ENCODE measurements at places on chromosomes 12 and 14.

- DNase-seq, result no peak
Observed at GRCh38 chr14:89443042-89443629, 26.1 kb upstream of the FOXN3 start.

- DNase-seq, result no peak
Observed at GRCh38 chr12:76006028-76006925, 25.3 kb downstream of the PHLDA1 start.

DNA sequence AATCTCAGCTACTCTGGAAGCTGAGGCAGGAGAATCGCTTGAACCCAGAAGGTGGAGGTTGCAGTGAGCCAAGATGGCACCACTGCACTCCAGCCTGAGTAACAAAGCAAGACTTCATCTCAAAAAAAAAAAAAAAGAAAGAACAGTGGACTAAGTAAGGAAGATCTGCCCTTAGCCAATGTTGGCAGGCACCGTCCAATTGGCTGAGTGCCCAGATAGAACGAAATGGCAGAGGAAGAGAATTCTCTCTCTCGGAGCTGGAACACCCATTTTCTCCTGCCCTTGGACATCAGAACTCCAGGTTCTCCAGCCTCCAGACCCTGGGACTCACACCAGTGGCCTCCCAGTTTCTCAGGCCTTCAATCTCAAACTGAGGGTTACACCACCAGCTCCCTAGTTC, 49.9 kb downstream of the ESR2 start:
- DNase-seq, result no peak

DNA sequence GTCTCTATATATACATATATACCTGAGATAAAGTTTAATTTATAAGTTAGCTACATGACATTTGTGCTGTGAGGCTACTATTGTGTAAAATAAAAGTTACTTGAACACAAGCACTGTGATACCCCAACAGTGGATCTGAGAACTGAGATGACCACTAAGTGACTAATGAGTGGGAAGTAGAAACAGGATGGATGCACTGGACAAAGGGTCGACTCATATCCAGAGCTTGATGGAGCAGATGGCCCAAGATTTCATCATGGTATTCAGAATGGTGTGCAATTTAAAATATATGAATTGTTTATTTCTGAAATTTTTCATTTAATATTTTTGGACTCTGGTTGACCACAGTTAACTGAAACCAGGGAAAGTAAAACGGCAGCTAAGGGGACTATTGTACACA, 908.6 kb upstream of the MDGA2 start:
- no peak for DNase-seq

DNA sequence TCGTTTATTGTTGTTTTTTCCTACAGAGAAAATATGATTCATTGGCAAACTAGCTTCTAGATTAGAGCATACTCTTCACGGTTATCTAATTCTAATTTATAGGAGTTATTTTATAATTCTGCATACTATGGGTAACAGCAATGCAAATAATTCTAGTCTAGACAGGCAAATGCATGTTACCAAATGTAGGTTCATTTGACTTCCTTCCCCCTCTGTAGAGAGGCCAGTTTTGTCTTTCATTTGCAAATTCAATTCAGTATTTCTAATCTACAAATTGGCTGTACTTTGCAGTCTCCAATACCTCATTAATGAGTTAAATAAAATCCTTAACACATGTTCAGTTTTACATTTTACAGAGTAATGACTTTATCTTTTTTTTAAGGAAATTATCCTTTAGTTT, 4.2 kb downstream of the LGMN start:
- no peak for DNase-seq

DNA sequence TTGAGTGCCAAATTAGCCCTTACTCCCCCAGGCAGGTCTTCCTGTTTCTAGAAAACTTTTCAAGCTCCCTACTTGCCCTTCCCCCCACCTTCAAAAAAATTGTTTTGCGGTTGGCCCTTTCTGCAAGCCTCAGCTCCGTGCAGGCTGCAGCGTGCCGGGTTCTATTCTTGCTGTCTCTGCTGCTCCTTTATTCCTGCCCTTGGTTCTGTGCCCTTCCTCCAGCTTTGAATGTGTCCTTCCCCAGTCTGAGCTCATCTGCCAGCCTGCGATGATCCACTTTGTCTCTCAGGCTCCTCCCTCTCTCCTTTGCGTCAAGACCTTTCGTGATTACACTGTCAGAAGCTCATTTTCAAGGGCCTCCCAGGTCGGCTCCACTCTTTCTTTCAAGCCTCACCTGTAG, 98.6 kb downstream of the IRF2BPL start:
- peak; percentile 74 for DNase-seq

DNA sequence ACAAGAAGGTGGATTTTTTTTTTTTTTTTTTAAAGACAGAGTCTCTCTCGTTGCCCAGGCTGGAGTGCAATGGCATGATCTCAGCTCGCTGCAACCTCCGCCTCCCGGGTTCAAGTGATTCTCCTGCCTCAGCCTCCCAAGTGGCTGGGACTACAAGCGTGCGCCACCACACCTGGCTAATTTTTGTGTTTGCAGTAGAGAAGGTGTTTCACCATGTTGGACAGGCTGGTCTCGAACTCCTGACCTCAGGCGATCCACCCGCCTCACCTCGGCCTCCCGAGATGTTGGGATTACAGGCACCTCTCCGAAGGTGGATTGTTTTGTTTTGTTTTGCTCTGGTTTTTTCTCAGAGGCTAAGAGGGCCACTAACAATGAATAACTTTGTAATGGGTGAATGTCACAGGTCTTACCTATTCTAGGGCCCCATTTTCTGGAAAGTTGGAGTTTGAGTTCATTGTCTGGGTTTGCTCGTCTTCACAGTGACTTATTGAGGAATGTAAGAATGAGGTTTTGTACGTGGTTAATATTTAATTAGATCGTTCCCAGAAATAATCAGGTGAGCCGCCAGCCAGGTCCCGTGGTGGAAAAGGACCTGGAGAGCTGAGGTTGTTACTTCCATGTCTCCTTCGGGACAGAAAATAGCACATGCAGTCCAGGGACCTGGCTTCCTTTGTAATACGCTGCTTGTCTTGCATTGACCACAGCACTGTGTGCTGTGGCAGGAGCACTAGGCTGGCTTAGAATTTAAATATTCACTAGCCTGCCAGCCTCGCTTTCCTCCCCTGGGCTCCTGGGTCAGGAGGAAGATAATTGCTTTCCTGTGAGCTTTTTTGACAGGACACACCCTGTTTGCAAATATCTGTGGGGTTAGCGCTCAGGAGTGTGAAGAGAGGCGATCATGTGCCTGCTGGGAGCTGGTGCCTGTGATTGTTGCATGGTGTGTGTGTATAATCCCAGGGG, 2.3 kb downstream of the HIP1R start:
- no peak for DNase-seq

- DNase-seq, result peak; percentile 49
Observed at GRCh38 chr14:88189417-88190191, 133.5 kb downstream of the KCNK10 start.

DNA sequence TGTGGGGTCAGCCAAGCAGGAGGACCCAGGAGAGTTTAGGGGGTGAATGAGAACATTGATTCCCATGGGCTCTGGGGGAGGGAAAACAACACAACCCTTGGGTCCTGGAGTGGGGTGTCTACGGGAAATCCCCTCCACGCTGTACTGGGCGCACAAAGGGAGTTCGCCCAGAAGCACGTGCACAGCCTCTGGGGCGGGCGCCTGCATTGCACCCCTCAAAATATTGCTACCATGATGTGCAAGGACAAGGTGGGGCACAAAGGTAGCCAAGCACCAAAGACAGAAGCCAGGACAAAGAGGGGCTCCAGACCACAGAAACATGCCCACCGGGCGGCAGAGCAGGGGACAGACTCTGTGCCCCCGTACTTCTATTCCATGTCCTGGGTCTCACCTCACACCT, 74.9 kb upstream of the EIF5 start:
- DNase-seq, result no peak

- DNase-seq, result no peak
Observed at GRCh38 chr14:94088516-94088915, 7.4 kb downstream of the IFI27L1 start.

DNA sequence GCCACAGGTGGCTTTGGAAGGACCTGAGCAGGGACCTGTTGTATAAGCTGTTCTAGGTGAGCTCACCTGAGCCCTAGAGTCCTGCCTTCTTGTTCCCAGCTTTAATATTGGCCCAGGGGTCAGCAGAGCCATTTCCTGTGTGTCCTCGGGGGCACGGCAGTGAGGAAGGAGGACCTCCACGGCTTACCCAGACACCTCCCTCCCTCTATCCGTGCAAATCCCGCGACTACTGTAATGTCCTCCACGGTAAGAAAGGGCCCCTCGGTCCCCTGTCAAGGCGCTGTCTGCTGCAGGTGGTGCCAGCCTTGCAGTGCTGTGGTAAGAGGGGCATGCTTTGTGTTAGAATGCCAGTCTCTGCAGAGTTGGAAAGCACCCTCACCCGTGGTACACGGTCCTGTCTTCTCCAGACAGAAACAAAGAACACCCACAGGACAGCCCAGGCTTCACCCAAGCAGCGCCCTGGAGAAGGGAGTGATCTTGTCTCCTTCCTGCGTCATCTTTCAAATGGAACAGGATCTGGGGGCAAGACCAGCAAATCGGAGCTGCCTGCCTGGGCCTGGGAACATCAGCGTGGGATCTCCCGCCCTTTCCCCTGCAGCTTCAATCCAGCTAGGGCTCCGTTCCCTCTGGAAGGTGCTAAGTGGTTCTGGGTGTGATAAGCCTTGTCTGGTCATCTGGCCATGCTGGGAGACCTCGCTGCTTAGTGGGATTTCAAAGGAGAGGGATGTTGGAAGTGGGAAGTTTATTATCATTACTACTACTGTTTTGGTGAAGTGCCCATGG, 20.2 kb upstream of the FZD10 start:
- DNase-seq, result no peak

GRCh38 chr12:116539361-116539771, 19.8 kb upstream of the MAP1LC3B2 start:
- DNase-seq, result no peak

DNA sequence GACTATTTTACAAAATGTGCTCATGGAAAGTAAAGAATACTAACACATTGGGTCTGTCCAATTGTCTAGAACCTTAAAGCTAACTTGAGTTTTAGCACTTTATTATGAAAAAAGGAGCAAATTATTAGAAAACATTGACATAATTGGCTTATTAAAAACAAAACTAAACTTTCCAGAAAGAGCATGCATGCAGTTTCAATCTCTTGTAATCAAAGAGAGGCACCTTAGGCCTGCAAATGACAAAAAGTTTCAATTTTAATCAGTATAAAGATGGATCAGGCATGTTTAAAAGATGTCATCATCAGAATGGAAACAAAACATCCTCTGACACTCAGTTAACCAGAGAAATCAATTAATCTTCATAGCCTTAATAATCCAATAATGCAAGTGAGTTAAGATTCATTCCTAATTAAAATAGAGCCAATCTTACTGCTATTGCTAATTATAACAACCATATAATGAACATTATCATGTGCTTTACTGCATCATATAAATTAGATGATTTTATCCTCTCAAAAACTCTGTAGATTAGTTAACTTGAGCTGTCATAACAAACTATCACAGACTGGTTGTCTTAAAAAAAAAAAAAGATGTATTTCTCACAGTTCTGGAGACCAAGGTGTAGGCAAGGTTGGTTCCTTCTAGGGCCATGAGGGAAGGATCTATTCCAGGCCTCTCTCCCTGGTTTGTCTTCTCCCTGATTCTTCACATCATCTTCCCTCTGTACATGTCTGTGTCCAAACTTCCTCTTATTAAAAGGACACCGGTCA, 131.4 kb downstream of the RPAP3 start:
- DNase-seq, result no peak

DNA sequence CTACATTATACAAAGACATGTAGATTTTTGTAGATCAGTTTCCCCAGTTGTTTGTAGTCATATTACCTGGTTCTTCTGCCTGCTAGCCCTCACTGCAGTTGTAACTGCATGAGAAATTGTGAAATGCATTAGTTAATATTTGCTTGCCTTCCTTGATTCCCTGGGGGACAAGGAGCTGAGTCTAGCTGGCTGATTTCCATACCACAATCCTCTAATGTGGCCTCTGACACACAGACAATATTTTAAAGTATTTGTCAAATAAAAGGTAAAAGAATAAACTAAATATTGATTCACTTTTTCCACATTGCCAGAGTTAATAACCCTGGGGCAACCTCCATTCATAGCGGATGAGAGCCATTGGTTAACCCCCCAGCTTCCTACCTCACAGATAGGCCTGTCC, 128.8 kb upstream of the TMEM132C start:
- DNase-seq, result no peak

DNA sequence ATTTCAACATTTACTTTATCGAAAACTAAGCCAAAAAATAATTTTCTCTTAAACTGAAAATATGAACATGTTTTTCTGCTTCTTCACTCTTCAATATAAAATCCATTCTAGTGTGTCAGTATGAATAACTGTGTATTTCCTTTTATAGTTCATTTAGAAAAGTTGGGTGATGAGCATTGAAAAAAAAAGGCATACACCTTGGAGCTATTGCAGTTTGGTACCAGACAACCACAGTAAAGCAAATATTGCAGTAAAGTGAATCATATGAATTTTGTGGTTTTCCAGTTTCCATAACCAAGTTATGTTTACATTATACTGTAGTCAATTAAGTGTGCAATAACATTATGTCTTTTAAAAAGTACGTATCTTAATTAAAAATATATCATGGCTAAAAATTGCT, 195.0 kb upstream of the FOXG1 start:
- DNase-seq, result no peak

DNA sequence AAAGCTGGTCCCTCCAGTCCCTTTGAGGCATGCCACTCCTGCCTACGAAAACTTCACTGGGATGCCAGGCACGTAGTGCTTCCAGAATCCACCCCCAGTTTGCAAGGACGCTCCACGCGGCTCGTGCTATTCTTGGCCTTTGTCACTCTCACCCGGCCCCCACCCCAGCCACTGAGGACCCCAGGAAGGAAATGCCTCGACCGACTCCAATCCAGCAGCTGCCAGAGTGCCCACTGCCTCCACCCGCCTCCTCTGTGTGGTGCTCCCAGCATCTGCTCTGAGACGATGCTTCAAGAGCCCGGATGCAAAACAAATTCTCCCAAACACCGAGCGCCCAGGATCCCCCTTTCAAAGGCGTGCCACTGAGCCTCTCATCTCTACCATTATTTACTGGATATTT, 123.9 kb downstream of the RFLNA start:
- DNase-seq, result no peak

GRCh38 chr14:24076302-24076601, 4.9 kb downstream of the CPNE6 start:
- no peak for DNase-seq

DNA sequence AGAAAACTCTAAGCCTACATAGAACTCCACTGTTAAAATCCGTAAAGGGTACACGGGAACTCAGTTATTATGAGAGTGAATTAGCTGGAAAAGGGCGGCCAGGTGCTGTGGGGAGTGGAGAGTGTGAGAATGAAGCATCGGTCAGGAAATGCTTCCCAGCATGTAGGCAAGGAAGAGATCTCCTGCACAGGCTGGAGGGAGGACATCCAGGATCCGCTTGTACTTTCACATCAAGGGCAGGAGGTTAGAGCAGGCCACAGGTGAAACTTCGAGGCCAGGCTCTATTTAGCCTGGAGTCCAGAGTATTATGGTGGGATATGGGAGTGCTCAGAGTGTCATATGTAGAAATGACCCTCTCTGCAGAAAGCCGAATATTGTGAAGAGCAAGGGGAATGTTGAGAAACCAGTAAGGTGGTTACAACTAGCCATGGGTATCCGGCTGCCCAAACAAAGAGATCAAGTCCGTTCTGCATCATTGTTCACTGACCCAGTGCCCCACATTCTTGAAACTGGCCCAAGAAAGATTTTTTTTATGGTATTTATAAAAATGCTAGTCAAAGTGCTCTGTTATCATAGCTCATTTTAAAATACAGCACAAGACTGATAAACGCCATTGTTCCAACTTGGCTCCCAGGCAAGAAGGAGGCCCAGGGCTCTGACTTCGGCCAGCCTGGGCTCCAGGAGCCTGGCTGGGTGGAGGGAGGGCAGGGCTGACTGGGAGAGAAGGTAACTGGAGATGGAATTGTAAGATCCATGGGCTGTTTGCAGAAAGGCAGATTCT, 79.4 kb upstream of the HIF1A start:
- no peak for DNase-seq

All from CD8-positive, alpha-beta memory T cell (primary cell).